ENCODE measurements at places on chromosomes 6 and 20.

- no peak for DNase-seq
These were observed 1.3 kb downstream of the C6orf141 start for GRCh38 chr6:49551866-49552129.

- no peak for DNase-seq
These were observed 41.3 kb downstream of the FKBP5 start for GRCh38 chr6:35647400-35647799.

DNA sequence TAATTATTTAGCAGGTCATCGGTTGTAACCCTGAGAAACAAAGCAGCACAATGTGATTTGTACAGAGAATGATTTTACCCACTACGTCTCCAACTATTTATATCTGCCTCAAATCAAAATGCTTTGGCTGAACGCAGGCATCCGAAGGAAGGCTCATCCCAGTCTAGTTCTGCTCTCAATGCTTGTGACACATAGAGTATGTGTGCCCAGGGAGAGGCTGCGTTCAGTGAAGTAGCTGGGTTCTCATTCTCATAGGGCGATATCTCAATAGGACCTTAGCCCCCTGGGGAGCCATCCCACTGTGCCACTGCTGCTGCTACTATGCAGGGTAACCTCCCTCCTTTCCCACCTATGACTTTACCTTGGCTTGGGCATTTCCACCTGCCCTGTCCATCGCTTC is 407 bp downstream of the GABRR2 start:
- DNase-seq = no peak

- DNase-seq = no peak
These were observed 246.0 kb upstream of the ECI2 start for GRCh38 chr6:4381381-4381780.

DNA sequence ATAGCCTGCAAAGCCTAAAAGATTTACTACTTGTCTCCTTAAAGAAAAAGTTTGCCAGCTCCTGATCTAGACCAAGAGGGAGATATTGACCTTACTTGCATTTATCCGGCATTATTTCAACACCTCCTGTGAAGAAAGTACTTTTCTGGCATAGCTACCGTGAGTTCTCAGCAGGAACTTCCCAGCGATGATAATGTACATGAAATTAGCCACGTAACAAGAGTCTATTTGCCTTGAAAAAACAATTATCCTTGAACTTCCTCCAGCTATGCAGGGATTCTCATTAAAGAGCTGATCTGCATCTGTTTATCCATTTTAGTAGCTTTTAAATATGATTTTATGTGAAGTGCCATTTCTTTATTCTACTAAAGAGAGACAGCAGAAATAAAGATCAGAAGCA is 41.7 kb downstream of the ALDH5A1 start:
- no peak for DNase-seq

DNA sequence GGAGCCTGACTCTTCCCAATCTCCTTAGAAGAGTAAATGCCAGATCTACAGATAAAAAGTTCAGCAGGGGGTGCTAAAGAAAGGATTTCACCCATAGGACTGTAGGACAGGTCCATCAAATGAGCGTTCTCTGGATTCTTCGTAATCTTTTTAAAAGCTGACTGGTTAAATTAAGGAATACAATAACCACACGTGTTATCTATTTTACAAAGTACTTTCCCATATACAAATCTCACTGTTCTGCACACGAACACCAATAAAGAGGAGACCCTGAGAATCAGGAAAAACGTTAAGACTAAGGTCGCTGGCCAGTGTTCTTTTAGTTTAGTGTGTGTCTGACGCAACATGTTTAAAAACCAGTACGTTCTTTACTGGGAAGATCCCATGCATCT is 542 bp downstream of the TUBE1 start:
- DNase-seq = no peak

GRCh38 chr6:90197854-90198496 is 98.7 kb downstream of the BACH2 start:
- no peak for DNase-seq

DNA sequence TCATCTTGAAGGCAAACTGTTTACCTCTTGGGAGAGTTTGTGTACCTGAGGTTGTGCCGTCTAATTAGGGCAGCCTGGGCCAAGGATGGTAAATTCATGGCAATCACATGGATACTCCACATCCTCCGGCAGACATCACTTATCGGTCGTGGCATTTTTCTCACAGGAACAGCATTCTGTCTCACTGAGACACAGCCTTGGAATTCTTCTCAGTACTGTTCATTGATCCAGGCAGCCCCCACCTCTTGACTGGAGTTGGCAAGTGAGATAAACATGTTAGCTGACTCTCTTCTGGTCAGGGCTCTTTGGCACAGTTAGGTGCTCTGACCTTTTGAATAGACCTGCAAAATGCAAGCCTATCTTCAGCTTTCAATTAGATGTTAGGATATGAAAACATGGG is 511.4 kb upstream of the FLRT3 start:
- DNase-seq = no peak

DNA sequence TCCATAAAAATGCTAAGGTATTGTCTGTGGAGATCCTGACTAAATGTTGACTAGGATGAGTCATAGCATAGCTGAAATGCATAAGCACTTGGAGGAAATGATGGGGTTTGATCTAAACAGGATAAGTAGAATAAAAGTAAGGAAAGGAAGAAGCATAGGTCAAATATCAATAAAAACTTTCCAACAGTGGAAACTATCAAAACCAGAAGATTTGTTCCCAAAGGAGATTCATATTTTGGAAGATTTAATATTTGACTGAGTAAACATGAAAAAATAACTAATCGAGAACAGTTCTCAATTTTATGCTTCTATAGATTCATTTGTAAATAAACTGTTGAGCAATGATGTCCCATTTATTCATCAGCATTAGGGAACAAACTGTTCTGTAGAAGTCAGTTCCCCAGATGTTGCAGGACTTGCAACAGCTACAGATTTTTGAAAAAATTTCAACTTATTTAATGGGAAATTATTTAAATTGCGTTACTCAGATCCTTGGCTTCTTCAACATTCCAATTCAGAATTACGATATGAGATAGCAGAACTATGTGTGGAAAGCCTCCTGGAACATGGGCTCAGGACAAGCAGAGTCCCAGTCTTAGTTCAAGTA is 133.7 kb upstream of the TBX18 start:
- no peak for DNase-seq

DNA sequence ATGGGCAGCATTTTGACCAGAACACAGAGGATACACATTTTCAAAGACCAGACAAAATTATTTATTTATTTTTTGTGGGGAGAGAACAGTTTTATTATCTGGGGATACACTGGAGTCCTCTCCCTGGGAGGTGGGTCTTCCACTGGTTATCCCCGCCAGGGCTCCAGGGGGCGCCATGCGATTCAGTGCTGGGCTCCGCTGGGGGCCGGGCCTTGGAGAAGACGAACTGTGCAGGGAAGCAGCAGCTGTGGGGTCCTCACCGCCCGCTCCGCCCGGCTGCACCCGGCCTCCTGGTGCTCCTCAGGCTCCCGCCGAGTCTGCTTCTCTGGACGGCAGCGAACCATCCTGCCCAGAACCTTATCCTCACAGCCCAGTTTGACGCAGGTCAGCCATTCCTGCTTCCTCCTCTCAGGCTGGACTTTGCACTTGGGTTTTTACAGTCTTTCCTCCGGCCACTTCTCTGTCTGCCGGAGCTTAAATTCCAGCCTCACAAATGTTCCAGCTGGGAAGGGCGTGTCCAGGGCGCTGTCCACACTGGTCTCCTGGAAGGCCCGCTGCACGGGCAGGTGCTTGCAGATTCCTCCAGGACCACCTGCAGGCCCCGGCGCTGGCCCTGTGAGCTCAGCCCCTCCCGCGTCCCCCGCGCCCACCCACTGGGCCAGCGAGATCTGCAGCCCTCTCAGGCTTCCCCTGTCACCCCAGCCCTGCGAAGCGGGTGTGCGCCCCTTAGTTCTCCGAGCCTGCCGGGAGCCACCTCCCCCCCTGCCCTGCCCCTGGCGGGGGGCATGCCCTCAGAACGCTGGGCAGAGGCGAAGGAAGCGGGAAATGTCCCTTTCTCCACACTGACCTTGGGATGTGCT is 1830.0 kb upstream of the DEFB115 start:
- no peak for DNase-seq

GRCh38 chr6:28814032-28814976 is 109.5 kb downstream of the TRIM27 start:
- DNase-seq = no peak

GRCh38 chr20:46406986-46407670 is 713 bp upstream of the ELMO2 start:
- DNase-seq = peak; percentile 61

DNA sequence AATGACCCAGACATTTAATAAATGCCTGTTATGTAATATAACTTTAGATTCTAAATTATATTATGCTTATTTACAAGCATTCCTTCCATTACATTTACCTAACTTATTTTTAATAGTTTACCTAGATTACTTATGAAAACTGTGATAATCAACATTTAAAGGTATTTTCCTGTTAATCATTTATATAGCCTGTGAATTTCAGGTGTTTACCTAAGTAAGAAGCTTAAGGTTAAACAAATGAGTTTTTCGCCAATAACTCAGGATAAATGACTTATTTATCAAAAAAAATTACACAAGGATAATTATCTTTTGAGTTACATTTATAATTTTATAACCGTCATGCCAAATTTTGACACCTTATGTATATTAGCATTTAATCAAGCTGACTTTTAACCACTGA is 35.5 kb downstream of the UBD start:
- DNase-seq = no peak

GRCh38 chr6:27091661-27092315 is 155.7 kb upstream of the PRSS16 start:
- peak; percentile 15 for DNase-seq

GRCh38 chr6:1297746-1298145 is 14.2 kb upstream of the FOXQ1 start:
- no peak for DNase-seq

DNA sequence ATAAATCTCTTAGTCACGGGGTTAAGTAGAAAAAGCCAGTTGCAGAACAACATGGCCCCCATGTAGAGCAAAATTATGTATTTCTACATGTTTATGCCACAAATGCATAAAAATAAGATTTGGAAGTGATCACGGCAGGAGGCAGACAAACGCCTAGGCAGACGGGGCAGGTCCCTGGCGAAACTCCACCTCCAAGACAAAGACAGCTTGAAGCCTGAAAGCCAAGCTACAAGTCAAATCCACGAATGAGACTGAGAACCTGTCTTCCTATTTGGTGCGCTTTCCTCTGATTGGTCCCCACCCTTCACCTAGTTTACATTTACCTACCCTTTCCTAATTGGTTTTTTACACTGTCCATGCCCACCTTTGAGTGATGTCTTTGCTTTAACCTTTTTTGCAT is 28.7 kb upstream of the AHCY start:
- DNase-seq = no peak

DNA sequence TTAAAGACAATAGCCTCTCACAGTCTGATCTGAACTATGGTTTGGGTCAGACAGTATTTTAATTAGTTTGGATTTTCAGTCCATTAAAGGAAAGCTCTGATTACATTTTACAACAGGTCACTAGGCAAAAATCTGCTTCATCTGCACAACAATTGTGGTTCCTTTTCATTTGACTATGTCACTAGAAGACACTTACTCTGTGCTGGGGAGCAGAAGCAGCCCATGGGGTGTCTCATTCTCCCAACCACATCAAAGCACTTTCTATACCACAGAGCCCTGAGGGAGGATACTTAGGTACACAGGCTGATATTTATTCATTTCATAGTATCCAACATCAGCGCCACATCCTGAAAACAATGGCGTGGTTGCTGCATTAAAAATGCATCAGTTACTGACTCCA is 36.6 kb upstream of the HDAC2 start:
- no peak for DNase-seq

GRCh38 chr6:112595841-112596240 is 248.7 kb downstream of the RFPL4B start:
- no peak for DNase-seq

- DNase-seq = no peak
These were observed 374.4 kb downstream of the UTRN start for GRCh38 chr6:144659202-144660182.

DNA sequence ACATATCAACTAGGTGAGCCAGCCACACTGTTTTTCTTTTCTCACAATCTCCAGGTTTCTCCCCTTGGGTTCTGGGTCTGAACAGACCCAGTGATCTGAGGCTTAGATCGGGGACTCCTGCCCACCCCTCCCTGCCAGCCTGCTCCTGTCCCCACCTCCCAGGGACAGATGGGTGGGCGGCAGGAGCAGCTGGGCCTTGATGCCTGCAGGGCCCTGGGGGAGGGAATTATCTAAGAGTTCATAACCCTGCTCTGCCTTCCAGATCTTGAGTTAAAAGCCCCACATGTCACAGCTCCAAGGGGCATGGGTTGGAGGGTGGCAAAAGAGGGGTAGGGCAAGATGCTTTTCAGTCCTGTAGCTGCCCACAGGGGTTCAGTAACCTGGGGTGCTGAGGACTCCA is 5.2 kb upstream of the XKR7 start:
- DNase-seq = no peak

- DNase-seq = no peak
These were observed 192.2 kb upstream of the TENT5A start for GRCh38 chr6:81944661-81945060.

DNA sequence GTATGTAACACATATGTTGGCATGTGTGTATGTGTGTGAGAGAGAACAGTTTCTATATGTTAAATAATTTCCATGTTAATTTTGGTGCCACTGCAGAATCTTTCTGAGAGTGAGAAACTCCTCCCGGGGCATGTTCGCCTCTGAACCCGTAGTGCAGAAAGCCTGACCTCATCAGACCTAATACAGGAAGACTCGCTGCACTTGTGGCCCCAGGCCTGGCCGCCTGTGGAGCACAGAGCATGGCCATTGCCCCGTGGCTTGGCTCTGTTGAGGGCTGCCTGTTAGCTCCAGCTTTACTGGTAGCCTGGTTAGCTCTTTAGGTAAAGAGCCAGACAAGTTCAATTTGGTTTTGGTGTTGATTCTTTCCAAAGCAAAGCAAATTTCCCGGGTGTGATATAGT is 25.5 kb downstream of the FARS2 start:
- no peak for DNase-seq

DNA sequence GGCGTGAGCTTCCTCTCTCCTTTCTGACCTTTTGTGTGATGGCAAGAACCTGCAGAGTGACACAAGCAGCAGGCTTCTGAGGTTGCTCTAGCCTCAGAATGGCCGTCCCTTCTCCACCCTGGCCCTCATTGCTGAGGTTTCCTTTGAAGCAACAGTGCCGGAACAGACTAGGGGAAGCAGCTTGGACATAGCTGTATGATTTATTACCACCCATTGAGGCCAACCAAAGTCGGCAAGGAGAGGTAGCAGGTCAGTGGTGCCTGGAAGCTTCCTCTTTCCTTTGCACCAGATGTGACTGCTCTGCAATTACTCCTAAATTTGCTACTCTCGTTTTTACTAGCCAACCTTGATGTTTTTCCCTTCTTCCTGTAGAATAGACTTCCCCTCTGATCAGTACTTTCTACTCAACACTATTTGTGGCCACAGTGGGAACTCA is 31.4 kb downstream of the PTPN1 start:
- DNase-seq = no peak

DNA sequence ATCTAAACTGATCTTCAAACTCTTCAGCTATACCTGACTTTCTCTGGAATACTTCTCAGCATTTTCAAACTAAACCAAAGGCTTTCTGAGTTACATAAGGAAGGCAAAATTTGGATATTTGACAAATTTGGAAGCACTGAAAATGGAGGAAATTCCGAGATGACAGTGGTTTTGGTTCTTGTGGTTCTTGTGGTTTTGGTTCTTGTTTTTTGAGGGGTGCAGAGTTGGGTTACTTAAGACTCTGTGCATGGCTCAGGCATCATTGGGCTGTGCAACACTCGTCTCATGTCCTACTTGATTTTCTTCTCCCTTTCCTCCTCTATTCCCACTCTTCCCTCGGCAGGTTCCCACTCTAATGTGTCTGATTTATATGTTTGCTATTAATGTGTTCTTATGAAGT is 78.0 kb downstream of the SLC22A3 start:
- DNase-seq = no peak
